ENCODE measurements at places on chromosomes 7 and 10.

DNA sequence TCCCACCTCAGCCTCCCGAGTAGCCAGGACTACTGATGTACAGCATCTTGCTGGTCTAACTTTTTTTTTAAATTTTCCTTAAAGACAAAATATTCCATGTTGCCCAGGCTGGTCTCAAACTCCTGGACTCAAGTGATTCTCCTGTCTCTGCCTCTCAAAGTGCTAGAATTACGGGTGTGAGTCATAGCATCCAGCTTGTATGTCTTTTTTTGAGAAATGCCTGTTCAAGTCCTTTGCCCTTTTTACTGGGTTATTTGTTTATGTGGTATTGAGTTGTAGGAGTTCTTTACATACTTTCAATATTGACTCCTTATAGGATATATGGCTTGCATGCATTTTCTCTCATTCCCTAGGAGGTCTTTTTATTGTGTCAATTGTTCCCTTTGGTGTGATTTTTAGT is 486.4 kb downstream of the MAGI2 start:
- DNase-seq: no peak

DNA sequence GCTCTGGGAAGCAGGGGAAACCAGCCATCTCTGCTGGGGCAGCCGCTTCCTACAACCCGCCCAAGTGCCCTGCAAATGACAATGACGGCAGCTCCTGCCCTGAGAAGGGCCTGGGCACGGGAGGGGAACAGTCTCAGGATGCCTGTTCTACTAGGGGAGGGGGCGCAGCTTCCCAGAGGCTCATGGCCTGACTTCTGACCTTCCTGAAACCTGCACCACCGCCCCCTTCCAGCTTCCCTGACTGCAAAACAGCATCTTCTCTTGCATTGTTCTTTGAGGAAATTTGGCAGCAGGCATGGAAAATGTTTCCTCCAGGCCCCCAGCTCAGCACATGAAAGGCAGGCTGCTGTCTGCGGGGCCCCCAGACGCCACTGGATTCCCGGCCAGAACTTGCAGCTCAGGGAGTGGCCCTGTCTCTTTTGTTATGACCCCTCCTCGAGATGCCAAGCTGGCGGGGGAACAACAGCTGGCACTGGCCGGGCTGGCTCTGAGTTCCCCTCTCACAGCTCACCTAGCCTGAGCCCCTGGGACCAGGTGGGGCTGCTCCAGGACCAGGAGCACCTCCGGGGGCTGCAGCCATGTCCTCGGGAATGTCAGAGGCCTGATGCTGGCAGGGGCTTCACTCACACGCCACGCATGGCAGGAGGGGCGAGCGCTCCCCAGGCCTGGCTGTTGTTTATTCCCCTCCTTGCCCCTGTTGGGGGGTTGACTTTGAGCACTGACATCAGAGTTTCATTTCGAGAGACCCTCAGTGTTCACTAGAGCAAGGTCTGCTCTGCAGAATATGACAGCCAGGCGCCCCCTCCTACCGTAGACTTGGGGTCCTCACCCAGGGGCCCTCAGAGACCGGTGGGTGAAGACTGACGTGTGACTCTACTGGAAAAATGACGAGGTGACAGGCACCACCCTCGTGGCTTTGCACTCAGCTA is 62.7 kb downstream of the CALML3 start:
- DNase-seq: no peak

GRCh38 chr7:22193450-22193983 is 163.4 kb downstream of the RAPGEF5 start:
- DNase-seq: peak; percentile 13

- no peak for DNase-seq
These were observed 44.8 kb downstream of the ADCYAP1R1 start for GRCh38 chr7:31096877-31097258.

GRCh38 chr7:76201732-76202665 is at the start of gene SRRM3:
SRRM3 (plus strand) TSS chr7:76201896; CDS start chr7:76235067, 33,171 bp downstream.
- peak; percentile 41 for DNase-seq

GRCh38 chr10:9833942-9834341 is 1183.7 kb upstream of the CELF2 start:
- DNase-seq: no peak

GRCh38 chr7:5578495-5578894 is 154.9 kb upstream of the TNRC18 start:
- no peak for DNase-seq

DNA sequence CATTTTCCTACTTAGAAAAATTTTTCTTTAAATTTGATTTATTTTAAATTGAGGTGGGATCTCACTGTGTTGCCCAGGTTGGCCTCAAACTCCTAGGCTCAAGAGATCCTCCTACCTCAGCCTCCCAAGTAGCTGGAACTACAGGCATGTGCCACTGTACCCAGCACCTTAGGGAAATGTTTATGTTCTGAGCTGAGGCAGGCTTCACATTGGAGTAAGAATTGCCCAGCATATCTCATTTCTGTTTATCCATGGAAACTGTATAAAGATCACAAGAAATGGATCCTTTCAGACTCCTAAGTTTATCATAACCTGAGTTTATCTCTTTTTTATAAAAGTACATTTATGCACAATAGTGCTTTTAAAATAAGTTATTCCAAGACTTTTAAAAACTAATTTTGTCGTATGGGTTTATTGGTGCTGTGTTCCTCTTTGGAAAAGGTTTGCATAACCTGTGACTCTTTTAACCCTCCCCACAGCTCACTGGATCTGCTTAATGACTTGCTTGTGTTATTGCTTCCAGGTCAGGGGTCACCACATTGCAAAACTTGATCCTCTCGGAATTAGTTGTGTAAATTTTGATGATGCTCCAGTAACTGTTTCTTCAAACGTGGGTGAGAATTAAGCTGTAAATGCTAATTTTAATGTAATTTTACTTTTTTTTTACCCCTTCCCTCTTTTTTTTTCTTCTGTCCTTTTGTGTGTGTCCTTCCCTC is 40.7 kb downstream of the OGDH start:
- DNase-seq: no peak

GRCh38 chr10:102628451-102628911 is 15.8 kb upstream of the TRIM8 start:
- no peak for DNase-seq

DNA sequence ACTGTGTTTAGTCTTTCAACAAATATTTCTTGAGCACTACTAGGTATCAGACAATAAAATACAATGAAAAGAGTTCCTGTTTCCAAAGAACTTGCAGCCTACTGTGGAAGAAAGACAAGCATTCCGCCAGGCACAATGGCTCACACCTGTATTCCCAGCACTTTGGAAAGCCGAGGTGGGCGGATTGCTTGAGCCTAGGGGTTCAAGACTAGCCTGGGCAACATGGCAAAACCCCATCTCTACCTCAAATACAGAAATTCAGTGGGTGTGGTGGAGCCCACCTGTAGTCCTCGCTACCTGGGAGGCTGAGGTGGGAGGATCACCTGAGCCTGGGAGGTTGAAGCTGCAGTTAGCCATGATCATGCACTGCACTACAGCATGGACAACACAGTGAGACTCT is 6.1 kb downstream of the SVOPL start:
- no peak for DNase-seq

DNA sequence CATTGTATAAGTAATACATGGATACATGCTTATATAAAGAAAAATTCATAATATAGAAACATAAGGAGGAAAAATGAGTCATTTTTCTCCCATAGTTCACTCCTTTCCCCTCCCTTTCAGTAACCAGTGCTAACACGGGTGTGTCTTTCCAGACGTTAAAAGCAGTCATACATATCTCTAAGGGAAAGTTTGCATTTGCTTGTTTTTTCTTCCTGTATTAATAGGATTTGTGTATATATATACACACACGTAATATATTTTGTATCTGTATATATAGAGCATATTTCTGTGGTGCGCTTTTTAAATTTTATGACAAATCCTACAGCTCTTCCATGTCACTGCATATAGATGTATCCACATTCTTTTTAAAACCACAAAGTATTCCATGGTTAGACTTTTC is 78.8 kb downstream of the RALA start:
- no peak for DNase-seq

DNA sequence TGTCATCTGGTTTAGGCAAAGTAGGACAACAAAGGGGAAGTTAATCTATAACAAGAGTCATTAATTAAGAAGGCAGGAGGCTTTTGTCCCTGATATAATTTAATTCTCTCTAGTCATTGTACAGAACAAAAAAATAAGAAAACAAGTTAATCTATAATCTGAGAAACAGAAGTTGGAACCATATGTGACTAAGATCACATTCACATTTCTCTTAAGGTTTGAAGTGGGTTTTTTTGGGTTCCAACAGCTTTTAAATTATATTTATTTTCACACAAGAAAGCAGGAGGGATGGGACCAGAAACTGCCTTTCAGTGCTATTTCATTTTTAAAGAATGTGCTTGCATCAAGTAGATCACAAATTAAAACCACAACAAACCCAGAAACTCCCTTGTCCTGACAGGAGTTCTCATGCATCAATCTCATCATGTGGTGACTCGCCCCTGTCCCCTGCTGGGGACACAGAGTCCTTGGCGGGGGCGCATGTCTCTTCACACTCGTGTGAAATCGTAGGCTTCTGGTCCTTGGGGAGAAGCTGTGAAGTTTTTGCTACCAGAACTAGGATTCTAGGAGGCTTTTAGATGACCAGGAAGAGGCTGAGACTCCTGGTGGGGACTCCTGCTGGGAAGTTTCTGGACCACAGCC is 10.1 kb upstream of the OPN4 start:
- no peak for DNase-seq

DNA sequence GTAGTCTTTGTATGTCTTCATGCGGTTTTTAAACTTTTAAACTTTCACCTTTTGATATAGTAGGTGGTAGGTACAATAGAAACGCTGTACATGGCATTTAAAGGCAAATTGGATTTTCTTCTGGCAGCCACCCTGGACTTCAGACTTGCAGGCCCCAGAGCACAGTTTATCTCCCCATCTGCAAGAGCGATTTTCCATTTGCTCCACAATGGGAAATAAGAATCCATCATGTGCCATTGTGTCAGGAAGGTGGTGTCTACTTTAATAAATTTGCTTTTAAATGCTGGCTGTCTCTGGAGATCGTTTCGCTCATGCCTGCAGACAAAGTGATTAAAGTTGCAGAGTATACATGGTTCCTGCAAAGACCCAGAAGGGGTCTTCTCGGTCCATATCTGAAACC is 38.9 kb downstream of the UNC5B start:
- no peak for DNase-seq

- DNase-seq: no peak
These were observed 46.3 kb downstream of the VPS41 start for GRCh38 chr7:38862666-38863065.

DNA sequence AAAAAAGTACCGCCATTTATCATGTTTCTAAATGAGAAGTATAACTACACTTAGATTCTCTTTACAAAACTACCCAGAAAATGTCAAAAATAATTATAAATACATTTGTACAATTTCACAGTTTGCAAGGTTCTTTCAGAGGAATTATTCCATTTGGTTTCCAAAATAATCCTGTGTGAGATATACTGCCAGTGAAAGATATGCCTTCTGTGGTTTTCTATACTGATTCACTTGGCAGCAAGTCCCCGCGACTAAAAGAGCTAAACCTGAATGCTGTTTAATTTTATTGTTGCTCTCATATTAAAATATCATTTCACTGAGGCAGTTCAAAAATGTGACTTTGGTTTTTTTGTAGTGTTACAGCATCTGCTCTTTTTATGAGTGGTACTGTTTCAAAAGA is 364.9 kb upstream of the PLXDC2 start:
- no peak for DNase-seq

GRCh38 chr7:531777-532176 is 12.1 kb upstream of the PDGFA start:
- DNase-seq: no peak

- no peak for DNase-seq
These were observed 200.5 kb downstream of the MAD1L1 start for GRCh38 chr7:2032030-2032875.

DNA sequence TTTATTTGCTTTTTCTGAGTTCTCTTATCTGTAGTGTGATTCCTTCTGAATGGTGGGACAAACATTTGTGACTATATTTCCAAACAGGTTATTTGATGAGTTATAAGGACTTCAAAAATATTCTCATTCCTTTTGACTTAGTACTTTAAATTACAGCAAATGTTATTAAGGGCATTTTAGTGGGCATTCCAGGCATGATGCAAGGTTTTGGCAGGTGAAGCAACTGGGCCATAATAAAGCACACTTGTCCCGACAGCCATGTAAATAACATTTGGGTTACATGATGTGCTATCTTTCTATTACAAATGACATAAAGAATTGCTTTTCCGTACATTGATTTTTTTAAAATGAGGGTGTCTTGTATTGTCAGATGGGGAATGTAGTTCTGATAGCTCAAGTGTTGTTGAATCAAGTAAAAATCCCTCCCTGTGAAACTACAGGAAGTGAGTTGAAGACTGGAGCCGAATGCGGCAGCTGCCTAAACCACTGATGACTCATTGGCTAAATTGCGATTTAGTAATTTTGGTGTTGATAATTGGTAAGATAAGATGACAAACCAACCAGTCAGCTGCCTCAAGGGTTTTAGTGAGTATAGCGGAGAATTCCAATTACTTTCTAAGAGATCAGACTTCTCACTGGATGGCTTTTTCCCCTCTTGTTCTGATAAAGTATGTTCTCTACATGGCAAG is 231.3 kb upstream of the NPY start:
- peak; percentile 75 for DNase-seq

Measured in GM04504 (cell line).